SK-N-MC (cell line): ENCODE measurements at places on chromosomes 12 and 14.

GRCh38 chr14:55302367-55303124 is 31.3 kb downstream of the FBXO34 start:
- DNase-seq = no peak

- DNase-seq = no peak
These were observed 221.8 kb upstream of the DCN start for GRCh38 chr12:91404441-91404840.

GRCh38 chr12:110790301-110790700 is 47.6 kb upstream of the PPP1CC start:
- no peak for DNase-seq

DNA sequence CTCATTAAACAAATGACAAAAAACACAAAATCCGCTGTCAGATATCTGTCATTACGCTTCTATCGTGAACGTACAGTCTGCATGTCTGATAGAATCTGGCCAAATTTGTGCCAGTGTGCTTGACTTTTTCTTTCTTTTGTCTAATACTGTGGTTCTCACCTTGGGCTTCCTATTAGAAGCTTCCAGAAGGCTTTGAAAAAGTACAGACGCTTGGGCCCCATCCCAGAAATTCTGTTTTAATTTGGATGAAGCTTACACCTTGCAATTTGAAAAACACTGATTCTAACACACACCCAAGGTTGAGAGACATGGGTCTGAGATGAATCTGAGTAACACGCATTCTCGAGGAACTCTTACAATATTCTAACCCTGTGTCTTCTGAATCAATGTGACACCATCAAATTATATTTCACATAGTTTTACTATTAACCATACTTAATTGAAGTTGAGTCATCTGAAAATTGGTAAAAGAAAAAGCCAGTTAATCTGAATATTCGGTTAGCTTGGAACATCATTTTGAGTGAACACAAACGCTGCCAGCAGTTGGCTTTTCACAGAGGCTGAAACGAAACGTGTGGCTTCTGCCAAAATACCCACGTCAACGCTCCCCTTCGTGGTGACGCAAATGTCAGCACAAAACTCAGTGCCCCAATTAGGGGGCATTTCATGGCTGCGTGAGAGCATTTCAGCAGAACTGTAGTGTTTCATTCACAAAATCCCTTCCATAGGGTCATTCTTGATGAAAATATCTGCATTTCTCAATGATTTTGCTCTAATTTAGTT is 420.5 kb downstream of the TMEM132D start:
- DNase-seq = no peak

- DNase-seq = no peak
These were observed 285.4 kb downstream of the ALG10B start for GRCh38 chr12:38601949-38602348.

GRCh38 chr12:55057481-55057880 is 37.7 kb downstream of the NEUROD4 start:
- DNase-seq = no peak
